ENCODE measurements at places on chromosomes 6 and 20.

DNA sequence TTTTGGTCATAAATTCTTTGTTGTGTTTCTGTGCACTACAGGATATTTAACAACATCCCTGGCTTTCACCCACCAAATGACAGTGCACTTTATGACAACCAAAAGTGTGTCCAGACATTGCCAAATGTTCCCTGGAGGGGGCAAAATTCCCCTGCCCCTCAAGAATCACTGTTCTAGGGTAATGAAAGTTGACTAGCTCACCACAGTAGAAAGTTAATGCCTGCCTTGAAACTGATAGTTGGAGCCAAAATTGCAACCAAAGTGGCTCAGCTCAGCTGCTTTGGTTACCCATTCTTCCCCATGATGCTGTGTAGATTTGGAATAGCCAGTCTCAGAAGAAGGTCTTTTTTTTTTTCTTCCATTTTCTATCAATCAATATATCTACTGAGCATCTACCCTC is 150.6 kb downstream of the RALGAPA2 start:
- ATAC-seq: no peak

- ATAC-seq: no peak
Measured at GRCh38 chr20:3796477-3797225, 541 bp downstream of the CDC25B start.

DNA sequence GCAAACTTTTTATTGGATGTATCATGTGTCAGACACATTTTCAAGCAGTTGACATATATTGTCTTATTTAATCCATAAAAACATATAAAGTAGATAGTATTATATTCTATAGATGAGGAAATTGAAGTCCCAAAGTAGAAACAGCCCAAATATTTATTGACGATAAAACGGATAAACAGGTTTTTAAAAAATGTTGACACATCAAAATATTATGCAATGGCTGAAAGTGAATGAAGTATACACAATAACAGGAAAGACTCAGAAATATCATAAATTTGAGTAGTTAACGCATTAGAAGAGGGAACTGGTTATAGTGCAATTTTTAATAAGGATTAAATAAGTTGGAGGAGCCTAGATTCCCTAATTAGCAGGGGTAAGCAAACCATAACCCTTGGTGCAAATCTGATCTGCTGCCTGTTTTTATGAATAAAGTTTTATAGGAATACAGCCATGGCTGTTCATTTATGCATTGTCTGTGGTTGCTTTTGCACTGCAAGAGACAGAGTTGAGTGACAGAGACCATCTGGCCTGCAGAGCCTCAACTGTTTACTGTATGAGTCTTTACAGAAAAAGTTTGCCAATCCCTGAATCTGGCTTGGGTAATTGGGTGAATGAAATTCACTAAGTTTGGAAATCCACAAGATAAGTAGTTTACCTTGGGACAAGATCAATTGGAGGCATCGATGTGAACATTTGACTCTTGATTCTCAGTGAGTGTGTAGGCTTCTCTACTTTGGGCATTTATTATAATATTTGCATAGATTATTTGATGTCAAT is 50.6 kb upstream of the EXOC2 start:
- no peak for ATAC-seq

- ATAC-seq: peak; percentile 68
Measured at GRCh38 chr6:143536461-143536865, 24.9 kb upstream of the FUCA2 start.

GRCh38 chr6:69881322-69882151 is 15.2 kb downstream of the COL19A1 start:
- ATAC-seq: peak; percentile 53

GRCh38 chr6:28002161-28002560 is 45.1 kb downstream of the OR2B6 start:
- no peak for ATAC-seq

DNA sequence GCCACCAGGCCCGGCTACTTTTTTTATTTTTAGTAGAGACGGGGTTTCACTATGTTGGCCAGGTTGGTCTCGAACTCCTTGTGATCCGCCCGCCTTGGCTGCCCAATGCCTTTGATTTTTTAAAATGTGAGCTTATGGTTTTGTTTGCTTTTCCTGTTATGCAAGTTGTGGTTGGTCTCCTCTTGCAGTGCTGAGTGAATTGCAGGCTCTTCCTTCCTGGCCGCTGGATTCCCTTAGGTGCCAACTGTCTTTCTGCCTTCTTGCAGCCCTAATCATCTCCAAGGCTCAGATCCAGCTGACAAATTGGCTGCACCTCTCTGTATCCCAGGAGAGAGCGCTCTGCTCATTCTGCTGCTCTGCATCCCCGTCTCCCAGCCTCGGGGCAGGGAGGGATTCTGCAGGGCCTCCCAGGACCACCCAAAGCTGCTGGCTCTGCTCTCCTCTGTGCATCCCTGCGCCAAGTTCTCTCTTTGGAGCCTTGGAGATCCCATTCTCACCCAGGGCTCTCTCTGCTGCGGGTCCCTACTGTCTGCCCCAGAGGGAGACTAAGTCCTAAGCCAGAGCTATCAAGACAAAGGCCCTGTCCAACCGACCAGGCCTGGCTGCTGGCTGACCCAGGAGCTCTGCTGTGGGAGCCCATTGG is 14.1 kb upstream of the EMILIN3 start:
- no peak for ATAC-seq

- peak; percentile 80 for ATAC-seq
Measured at GRCh38 chr6:31203345-31203979, 33.0 kb upstream of the POU5F1 start.

GRCh38 chr6:36649701-36650484 is 28.6 kb upstream of the CDKN1A start:
- no peak for ATAC-seq

GRCh38 chr20:33600981-33601380 is 61.1 kb upstream of the C20orf144 start:
- ATAC-seq: no peak

GRCh38 chr6:39979461-39980328 is 45.4 kb upstream of the MOCS1 start:
- no peak for ATAC-seq

- ATAC-seq: no peak
Measured at GRCh38 chr6:62283796-62284411, 2.1 kb downstream of the KHDRBS2 start.

DNA sequence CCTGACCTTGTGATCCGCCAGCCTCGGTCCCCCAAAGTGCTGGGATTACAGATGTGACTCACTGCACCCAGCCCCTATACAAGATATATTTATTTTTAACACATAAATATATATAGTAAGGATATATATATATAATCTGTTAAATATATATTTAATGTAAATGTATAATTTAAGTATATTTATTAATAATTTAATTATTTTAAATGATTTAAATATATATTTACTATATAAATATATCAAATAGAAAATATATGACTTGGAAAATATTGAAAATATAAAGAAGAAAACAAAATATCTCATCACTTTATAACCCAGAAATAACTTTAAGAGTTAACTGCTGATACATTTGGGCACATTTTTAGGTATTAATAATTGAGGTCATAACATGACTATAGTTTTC is 324.7 kb downstream of the SYNE1 start:
- no peak for ATAC-seq

- ATAC-seq: no peak
Measured at GRCh38 chr20:23215344-23215995, 129.3 kb upstream of the CD93 start.

- ATAC-seq: no peak
Measured at GRCh38 chr20:568673-569415, 25.3 kb upstream of the CSNK2A1 start.

DNA sequence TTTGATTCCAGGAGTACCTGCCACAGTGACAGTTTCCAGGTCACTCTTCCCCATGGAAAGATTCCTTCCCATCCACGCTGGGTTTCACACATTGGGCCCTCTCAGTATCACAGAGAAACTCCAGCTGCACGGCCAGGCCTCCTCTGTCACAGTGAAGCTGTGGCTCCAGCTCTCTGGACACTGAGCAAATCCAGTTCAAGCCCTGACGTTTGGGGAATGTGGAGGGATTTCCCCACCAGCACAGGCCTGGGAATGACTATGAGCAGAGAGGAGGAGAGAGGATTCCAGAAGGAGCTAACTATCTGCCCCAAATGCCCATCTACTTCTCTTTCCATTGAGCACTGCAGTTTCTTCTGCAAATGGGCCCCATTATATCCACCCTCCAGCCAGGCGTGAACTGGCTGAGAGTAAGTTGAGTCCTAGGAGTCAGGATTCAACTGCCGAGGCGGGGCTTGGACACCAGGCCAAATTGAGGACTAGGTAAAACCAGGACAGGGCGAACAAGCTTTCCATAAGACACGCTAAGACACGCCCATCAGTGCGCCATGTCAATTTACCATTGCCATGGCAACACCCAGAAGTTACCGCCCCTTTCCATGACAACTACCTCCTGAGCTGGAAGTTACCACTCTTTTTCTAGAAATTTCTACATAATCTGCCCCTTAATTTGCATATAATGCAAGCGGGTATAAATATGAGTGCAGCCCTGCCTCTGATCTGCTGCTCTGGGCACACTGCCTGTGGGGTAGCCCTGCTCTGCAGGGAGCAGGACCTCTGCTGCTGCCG is 9.2 kb upstream of the BNIP5 start:
- no peak for ATAC-seq

All from activated CD4-positive, CD25-positive, alpha-beta regulatory T cell treated with anti-CD3 and anti-CD28 coated beads, Interleukin-2, amount 50 U/mL, for 24 hours (primary cell).